ENCODE measurements at places on chromosomes 3 and 15. TPM values are rescaled to one million over a fixed set of nuclear protein-coding genes. Genes with fewer than 3 reads are reported as not detected.

Gene FAH
- total RNA-seq, result 17.9 TPM

Gene CNTN4
- 24.4 TPM for total RNA-seq

Gene RNF168
- total RNA-seq, result 18.2 TPM

Gene IL17RE
- total RNA-seq, result 6.3 TPM

Gene NR2F2
- total RNA-seq, result 7.8 TPM

Gene PLAAT1
- total RNA-seq, result 2.4 TPM

Gene GP9
- total RNA-seq, result 0.49 TPM

Gene RPL4
- total RNA-seq, result 1,302 TPM

Gene PRKAR2A
- 18.2 TPM for total RNA-seq

Gene TRIM42
- not detected for total RNA-seq

Gene VEPH1
- total RNA-seq, result 6.4 TPM

Gene ESYT3
- total RNA-seq, result 7.9 TPM
